ENCODE measurements at places on chromosomes 3 and 15.

DNA sequence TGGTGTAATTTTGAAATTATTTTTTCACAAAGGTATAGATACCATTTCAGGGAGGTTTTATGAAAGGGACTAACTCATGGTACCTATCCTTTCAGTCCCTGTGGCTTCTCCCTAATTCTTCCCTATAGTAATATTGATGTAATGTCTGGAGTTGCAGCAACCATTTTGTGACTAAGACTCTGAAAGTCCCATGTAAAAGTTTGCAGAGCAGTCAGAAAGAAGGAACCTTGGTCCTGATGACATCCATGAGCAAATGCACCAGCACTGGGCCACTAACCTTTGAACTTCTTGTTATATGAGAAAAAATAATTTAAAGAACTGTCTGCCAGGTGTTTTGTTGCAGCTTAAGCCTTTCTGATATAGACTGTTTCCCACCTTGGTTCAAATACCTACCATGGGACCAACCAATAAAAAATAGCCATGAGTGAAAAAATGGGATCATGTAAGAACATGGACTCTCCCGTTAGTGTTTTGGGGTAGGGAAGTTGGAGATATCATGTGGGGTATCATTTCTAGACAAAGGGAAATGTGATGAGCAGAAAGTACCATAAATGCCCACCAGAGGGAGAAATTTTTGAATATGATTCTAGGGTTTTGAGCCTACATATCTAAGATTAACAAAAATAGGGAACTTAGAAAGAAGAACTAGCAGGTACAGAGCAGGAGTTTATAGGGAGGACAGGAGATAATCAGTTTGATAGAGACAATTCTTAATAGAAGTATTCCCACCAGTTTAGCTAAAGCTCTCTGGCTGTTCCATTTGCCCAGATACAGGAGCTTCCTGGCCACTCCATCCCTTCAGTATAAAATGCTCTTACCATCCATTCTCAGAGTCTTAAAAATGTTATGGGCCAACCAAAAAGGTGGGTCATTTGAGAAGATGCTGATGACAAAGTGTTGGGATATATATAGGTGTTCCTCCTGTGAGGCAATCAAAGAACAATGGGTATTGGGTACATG is 3.4 kb upstream of the CPOX start:
- DNase-seq, result no peak

DNA sequence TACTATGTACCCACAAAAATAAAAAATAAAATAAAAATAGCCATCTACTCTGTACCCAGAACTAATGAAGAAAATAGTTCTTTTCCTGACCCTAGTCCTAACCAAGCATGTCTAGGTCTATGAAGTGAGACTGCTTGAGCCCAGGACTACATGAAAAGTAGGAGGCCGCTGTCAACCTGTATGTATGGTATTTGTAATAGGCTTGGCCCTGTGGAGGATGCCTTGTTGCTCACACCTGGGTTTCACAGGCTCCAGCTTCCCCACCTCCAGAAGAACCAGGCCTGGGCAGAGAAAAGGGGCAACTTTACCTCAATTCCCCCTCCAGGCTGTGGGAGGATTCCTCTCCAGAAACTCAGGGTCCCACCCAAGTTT is 6.8 kb upstream of the PKM start:
- DNase-seq, result no peak

- no peak for DNase-seq
These were observed 514.6 kb upstream of the MCTP2 start for GRCh38 chr15:93716615-93717231.

DNA sequence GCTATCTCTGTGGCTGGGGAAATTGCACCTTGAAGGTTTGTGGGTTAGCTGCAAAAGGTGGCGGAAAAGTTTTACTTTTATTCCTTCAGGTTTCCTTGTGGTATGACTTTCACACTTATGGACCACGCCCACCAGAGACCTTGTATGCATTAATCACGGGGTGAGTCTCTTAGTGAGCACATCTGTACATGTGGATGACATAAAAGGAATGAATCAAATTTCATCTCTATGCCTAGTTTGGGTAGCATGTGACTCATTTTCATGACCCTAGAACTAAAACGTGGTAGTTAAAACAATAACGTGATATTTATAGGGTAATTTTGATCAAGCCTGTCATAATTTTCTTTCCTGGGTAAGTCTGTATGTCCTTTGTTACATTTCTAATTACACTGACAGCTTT is 141.7 kb downstream of the PDCD6IP start:
- DNase-seq, result no peak

DNA sequence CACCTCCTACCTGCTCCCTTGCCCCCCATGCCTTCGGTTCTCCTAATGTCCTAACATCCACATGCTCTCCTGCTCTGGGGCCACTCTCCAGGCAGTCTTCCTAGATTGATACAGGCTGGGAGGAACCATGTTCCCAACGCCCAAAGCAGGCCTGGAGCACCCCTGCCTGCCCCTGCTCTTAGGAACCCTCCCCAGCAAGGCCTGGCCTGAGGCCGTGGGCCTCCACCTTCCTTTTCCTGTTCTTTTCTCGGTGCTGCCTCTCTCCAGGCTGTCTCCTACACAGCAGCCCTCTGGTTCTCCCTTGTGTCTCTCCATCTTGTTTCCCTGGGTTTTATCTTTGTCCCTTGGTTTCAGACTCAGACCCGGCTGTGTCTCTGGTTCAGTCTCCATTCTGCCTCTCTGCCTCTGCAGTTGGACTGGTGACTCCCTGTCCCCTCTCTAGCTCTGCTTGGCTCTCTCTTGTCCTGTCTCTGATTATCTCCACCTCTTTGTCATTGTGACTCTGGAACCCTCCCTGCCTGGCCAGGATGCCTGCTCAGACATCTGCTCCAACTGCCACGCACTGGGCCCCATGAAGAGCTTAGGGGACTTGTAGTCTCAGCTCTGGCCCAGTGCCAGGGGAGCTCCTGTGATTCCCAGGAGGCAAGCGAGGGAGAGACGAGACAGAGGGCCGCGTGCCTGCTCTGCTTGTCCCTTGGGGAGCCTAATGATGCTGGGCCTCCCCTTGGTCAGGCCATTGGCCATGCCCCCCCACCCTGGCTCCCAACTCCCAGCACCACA is 26.0 kb upstream of the RPL29 start:
- peak; percentile 90 for DNase-seq

DNA sequence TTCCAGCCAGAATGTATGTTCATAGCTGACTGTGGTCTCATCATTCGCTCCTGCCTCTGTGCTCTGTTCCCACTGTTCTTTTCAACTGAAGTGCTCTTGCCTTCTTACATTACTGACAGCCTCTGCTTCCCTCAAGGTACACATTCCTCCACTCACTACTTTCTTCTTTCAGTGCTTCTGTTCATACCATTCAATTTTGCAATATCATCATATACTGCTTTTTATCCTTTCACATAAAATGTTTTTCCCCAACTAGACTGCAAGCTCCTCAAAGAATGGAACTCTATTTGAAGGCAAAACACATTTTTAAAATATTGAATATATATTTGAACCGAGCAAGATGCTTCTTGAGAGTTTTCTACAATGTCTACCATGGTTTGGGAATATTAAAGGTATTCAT is 291.1 kb downstream of the CTNNB1 start:
- no peak for DNase-seq

DNA sequence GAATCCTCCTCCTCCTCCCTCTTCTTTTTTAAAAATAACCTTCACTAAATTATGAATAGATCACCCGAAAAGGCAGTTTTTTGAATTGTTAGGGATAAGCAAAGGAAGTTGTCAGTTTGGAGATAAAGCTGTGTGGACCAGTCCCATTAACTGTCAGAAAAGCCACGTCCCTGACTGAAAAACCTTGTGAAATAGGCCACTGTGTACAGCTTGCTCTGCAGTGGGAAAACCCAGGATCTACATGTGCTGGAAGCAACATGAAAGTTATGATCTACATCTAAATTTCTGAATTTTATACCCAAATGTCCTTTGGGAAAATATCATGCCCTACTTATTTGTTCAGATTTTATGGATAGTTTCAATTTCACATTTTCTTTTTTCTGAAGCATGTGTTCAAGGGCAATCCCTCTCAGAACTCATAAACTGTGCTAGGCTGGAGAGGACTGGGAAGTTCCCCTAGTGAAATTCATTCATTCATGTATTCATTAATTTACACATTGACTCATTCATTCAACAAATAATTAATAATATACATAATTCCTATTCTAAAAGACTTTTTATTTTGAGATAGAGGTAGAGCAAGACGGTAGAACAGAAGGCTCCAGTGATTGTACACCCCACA is 149.5 kb downstream of the SLC9A9 start:
- DNase-seq, result no peak

- DNase-seq, result no peak
These were observed 30.1 kb downstream of the PLOD2 start for GRCh38 chr3:146130881-146131371.

GRCh38 chr3:50155891-50156290 is 767 bp downstream of the SEMA3F start:
- DNase-seq, result no peak

- no peak for DNase-seq
These were observed 2.2 kb upstream of the CRTAP start for GRCh38 chr3:33111581-33111980.

- DNase-seq, result no peak
These were observed 2.5 kb downstream of the MASP1 start for GRCh38 chr3:187288855-187289605.

- no peak for DNase-seq
These were observed 17.8 kb downstream of the SMAD3 start for GRCh38 chr15:67083135-67083762.

- DNase-seq, result peak; percentile 62
These were observed 14.5 kb upstream of the CHST14 start for GRCh38 chr15:40456299-40456712.

GRCh38 chr15:101689901-101690300 is 34.4 kb downstream of the TARS3 start:
- no peak for DNase-seq

GRCh38 chr3:118447339-118447738 is 587.3 kb downstream of the IGSF11 start:
- no peak for DNase-seq

DNA sequence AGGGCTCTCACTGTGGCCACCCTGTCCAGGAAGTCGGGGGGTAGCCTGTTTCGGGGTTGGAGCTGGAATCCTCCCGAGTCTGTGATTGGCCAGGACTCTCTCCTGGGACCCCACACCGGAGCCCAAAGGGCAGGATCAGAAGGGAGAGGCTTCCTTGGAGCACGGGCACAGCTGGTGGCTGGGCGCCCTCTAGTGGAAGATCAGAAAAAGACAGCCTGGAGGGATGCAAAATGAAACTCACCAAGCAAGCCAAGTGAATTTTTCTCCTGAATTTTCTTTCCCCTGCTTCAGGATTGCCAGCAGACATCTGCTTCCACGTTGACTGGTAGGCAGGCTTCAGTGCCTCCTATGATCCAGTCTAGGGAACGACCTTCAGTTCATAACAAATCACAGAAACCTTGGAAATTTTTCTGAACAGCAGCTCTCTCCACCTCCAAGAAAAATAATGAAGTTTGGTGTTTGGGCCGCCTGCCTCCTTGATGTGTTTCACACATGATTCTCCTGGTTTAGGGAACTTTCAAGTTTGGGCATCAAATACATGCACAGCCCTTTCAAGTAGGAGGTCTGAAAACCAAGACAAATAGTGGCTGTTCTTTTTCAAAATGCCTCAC is 224.6 kb downstream of the VPS13C start:
- DNase-seq, result peak; percentile 54

GRCh38 chr3:44104668-44105321 is 136.9 kb upstream of the TOPAZ1 start:
- DNase-seq, result no peak

GRCh38 chr15:35104526-35105147 is 19.5 kb upstream of the NANOGP8 start:
- no peak for DNase-seq

DNA sequence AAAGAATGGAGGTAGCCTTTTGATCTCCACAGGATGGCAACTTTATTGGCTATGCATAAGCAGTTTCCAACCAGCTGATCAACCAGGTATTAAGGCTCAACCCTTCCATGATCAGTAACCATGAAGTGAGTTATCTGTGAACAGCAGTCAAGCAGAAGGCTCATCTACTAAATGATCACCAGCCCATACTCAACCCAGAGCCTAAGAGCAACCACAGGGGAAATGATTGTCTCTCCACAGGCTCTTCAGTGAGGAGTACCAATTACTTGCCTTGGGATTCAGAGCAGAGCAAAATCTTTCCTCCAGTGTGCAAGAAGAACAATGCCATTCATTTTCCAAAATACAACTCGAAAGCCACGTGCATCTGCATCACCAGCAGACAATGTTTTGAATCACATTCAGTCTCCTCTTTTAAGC is 754.8 kb downstream of the ROBO1 start:
- DNase-seq, result no peak

DNA sequence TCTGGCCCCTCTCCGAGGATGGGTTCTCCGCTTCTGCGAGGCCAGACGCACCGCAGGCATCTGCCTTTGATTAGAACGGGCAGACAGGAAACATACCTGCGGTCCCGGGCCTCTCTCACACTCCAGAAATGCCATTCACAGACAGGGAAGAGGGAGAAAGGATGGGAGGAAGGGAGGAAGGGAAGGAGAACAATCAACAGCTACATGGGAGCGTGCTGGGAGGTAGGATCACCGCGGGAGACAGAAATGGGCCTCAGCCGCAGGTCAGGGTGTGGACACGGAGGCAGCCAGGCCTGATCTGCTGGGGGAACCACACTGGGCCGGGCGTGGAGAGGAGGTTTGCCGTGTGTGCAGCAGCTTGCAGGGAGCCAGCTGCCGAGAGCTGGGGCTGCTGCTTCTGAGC is 90.7 kb upstream of the RGMA start:
- DNase-seq, result no peak

DNA sequence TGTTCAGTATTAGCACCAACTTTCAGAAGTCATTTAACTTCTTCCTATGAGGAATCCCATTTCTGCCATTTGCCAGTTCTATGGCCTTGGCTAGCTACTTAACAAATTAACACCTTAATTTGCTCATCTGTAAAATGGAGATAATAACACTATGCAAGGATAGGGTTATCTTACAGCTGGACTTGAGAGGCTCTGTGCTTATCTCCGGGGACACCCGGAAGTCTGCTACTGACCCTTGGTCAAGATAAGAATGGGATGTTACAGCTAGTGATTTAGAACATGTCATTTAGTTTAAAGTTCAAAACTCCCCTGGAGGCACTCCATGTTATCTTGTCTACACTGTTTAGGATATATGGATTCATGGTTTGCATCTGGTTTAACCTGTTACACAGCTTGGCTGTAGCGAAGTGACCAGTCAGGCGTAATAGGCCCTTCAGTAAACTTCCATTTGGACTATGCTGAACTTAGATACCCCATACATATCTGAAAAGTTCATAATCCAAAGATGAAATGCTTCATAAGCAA is 156.0 kb upstream of the CD96 start:
- DNase-seq, result no peak

Data from D721Med (cell line).